ENCODE measurements at places on chromosomes 7 and 10.

DNA sequence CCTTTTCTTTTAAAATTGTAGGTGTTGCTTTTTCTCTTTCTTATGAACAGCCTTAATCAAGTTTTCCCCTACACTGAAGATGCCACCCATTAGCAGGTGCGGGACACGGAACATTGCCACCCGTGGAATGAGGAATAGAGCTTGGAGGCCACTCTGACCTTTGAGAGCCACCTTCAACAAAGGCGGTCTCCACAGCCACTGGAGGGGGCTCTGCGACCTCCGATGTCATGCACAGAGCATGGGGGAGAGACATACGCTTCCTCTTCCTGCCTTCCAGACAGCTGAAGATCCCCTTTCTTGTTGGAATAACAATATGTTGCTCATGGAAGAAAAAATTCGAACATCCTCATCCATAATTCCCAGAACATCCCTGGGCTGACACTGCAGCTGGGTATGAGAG, 39.1 kb downstream of the ADARB2 start:
- DNase-seq: no peak

- no peak for DNase-seq
These were observed 106.0 kb downstream of the TCF7L2 start for GRCh38 chr10:113056030-113056429.

DNA sequence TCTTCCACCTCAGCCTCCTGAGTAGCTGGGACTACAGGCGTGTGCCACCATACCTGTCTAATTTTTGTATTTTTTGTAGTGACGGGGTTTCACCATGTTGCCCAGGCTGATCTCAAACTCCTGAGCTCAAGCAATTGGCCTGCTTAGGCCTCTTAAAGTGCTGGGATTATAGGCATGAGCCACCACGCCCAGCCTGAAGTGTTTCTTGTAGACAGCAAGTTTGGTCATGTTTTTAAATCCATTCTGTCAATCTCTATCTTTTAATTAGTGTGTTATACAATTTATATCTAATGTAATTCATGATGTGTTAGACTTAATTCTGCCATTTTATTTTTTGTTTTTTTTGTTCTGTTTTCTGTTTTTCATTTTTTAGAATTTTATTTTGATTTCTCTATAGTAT, 17.2 kb upstream of the MXI1 start:
- no peak for DNase-seq

DNA sequence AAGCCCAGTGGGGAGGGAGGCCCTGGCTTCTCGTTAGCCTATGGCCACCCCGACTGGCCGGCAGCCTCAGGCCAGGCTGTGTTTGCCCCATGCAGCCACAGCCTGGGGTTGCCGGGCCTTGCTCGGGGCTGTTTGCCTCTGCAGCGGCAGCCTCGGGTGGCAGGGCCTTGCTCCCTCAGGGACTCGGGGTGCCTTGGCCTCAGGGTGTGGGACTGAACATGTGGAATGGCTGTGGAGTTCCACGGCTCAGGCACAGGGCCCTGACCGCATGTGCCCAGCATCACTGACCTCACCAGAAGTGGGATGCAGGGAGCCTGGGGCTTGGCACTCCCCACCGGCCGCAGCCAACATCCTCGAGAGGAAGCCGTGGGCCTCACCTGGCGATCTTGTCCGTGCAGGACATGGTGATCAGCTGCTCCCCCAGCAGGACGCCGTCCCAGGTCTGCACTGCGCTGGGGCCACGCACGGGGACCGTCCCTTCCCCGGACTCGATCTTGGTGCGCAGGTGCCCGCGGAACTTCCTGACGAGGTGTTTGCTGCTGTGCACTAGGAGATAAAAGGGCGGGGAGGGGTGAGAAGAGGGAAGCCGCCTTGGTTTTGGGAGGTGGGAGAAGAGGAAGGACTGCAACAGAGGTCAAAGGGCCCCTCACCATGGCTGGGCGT, 160.5 kb downstream of the WDR37 start:
- no peak for DNase-seq

GRCh38 chr10:35184527-35185171, 58.0 kb downstream of the CREM start:
- DNase-seq: no peak

DNA sequence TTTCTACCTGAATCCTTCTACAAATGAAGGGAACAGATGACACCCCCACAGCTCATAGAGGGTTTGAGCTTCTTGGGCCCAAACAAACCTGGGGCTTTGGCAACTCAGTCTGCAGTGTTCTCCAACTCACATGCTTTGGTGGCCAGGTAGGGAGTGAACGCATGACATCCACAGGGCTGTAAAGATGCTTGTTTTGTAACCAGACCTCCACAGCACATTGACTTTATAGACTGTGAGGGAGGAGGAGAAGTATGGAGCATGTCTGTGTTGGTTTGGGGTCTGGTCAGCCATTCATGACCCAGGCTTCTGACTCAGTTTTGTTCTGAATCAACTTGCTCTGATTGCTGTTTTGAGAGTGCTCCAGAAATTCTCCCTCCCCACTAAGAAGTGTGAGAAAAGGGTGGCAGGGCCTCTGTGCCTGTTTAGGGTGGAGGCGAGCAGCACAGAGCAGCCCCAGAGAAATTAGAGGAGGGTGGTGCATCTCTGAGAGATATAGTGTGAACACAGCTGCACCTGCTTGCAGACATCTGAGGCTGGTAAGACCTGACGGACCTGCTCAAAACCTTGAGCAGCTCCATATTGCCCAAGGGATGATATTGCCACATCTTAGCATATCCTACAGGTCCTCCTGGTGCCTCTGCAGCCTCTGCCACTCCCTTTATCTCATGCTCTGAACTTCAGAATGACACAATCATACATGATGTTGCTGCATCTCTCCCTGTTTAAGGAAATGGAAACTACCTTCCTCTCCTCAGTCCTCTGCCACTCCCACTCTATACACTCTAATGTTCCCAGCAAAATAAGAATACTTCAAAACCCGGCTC, 287.7 kb downstream of the ABCA13 start:
- DNase-seq: no peak

- DNase-seq: no peak
These were observed 13.3 kb downstream of the COPG2 start for GRCh38 chr7:130655286-130655685.

- DNase-seq: no peak
These were observed 154.8 kb downstream of the RPS24 start for GRCh38 chr10:78188446-78188845.

All from tibial artery (tissue), 4 donors.